Activated CD4-positive, alpha-beta T cell treated with anti-CD3 and anti-CD28 coated beads for 36 hours (primary cell): ENCODE measurements at places on chromosomes 1 and 21. TPM values are rescaled to one million over a fixed set of nuclear protein-coding genes. Genes with fewer than 3 reads are reported as not detected.

PDC gene
- total RNA-seq, result not detected

IFT25 gene
- 62.0 TPM for total RNA-seq

TACSTD2 gene
- total RNA-seq, result 0.11 TPM

DCDC2B gene
- not detected for total RNA-seq

SYPL2 gene
- 0.05 TPM for total RNA-seq

C1QC gene
- total RNA-seq, result not detected

SMIM11 gene
- total RNA-seq, result 6.6 TPM

BARHL2 gene
- total RNA-seq, result not detected

TCHH gene
- not detected for total RNA-seq

LCE2B gene
- total RNA-seq, result not detected

FCRL2 gene
- not detected for total RNA-seq

CELA3B gene
- total RNA-seq, result not detected

SEMA4A gene
- total RNA-seq, result 53.3 TPM

KCNA2 gene
- total RNA-seq, result 0.25 TPM

CROCC gene
- 18.4 TPM for total RNA-seq

GJA4 gene
- total RNA-seq, result not detected

SEC16B gene
- not detected for total RNA-seq

ARHGEF10L gene
- total RNA-seq, result not detected

ZNF683 gene
- not detected for total RNA-seq

IKBKE gene
- 15.3 TPM for total RNA-seq

FHAD1 gene
- total RNA-seq, result 0.21 TPM

HYI gene
- 13.5 TPM for total RNA-seq
